ENCODE measurements at places on chromosomes 3 and 15. TPM values are rescaled to one million over a fixed set of nuclear protein-coding genes. Genes with fewer than 3 reads are reported as not detected.

QTRT2 gene
- total RNA-seq, result 44.3 TPM

GRK7 gene
- total RNA-seq, result not detected

RAB6B gene
- 4.7 TPM for total RNA-seq

CCDC54 gene
- not detected for total RNA-seq

NEK11 gene
- total RNA-seq, result 23.9 TPM

KBTBD12 gene
- not detected for total RNA-seq

All from Calu3 (cell line).